ENCODE measurements at places on chromosomes 1 and 21.

DNA sequence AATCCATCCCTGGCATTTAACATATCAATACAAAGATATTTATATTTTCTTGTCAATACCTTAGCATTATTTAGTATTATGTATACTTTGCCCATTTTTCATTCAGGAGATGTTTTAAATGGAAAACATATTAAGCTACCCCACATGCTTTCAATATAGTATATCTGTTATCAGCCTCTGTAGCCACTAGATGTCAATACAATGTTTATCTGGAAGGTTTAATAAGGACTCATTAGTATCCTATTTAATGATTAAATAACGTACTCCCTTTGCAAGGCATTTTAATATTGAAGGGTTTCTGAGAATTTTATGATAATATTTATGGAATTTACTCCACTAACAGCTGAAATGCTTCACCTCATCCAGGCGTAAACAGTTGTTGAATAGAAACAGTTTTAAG, 329.5 kb upstream of the ADGRL2 start:
- no peak for DNase-seq

GRCh38 chr1:205690122-205690756, 9.9 kb upstream of the SLC45A3 start:
- DNase-seq, result no peak

GRCh38 chr1:38265293-38266196, 219.0 kb upstream of the POU3F1 start:
- DNase-seq, result no peak

DNA sequence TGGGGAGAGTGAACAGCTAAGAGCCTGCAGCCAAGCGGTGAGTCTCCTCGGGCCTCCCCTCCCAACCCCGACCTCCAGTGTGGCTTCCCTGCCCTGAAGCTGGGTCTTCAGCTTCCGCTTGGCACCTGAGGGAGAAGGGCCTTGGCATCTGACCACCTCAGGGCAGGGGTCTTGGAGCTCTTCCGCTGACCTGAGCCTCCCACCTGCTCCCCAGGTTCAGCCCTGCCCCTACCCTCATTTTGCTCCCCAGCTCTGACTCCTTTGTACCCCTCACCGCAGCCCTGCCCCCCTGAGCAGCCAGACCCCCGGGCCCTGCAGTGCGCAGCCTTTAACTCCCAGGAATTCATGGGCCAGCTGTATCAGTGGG, 4.9 kb downstream of the ADAMTSL4 start:
- no peak for DNase-seq

DNA sequence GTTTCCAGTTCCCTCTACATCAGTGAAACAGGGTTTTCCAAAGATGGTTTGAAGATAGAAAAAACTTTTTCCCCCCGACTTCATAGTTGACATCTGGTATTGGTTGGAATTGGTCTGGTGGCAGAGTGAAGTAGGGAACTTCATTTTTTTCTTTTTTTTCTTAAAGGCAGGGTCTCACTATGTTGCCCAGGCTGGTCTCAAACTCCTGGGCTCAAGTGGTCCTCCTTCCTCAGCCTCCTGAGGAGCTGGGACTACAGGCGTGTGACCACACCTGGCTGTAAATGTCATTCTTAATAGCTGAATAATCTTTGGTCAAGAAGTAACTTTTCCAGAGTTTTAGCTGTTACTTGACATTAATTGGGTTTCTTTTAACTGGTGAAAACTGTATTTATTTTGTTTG, 21.7 kb downstream of the ZBTB37 start:
- no peak for DNase-seq

- DNase-seq, result no peak
These were observed 145.1 kb upstream of the EDN2 start for GRCh38 chr1:41629571-41629970.

DNA sequence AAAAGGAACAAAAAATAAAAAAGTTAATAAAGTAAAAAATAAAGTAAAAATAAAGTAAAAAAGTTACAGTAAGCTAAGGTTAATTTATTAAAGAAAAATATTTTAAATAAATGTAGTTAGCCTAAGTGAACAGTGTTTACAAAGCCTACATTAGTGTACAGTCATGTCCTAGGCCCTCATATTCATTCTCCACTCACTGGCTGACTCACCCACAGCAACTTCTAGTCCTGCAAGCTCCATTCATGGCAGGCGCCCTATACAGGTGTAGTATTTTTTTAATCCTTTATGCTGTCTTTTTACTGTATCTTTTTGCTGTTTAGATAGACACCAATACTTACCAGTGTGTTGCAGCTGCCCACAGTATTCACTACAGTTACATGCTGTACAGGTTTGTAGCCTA, 12.4 kb downstream of the ADAR start:
- DNase-seq, result no peak

DNA sequence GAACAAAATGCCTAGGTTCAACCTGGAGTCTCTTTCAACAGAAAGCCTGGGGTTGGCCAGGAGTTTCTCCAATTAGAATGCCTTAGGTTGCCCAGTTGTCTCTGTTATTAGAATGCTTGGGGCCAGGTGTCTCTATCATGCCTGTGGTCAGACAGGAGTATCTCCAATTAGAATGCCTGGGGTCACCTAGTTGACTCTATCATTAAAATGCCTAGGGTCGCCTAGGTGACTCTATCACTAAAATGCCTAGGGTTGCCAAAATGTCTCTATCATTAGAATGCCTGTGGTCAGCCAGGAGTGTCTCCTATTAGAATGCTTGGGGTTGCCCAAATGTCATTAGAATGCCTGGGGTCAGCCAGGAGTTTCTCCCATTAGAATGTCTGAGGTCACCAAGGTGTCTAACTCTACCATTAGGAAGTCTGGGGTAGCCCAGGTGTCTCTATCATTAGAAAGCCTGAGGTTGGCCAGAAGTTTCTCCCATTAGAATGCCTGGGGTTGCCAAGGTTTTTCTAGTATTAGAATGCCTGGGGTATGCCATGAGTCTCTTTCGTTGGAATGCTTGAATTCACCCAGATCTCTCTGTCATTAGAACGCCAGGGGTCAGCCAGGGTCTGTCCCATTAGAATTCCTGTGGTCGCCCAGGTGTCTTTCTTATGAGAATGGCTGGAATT, 57.9 kb downstream of the RNF187 start:
- DNase-seq, result no peak

DNA sequence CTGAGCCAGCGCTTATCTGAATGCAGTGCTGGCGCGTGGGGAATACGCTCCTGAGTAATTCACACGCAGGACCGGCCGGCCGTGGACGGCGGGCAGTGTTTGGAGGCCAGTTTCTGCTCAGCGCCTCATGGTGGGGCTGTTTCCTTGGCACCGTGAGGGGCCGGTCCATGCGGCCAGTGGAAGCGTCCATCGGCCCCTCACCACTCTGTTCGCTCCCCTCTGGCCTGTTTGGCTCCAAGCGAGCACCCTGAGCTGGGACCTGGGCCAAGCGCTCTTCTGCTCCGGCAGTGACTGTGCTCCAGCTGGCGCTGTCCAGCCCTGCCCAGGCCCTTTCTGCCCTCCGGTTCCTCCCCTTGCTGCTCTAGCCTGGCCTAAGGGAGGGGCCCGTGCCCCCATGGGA, 16.3 kb upstream of the PLCH2 start:
- peak; percentile 38 for DNase-seq

DNA sequence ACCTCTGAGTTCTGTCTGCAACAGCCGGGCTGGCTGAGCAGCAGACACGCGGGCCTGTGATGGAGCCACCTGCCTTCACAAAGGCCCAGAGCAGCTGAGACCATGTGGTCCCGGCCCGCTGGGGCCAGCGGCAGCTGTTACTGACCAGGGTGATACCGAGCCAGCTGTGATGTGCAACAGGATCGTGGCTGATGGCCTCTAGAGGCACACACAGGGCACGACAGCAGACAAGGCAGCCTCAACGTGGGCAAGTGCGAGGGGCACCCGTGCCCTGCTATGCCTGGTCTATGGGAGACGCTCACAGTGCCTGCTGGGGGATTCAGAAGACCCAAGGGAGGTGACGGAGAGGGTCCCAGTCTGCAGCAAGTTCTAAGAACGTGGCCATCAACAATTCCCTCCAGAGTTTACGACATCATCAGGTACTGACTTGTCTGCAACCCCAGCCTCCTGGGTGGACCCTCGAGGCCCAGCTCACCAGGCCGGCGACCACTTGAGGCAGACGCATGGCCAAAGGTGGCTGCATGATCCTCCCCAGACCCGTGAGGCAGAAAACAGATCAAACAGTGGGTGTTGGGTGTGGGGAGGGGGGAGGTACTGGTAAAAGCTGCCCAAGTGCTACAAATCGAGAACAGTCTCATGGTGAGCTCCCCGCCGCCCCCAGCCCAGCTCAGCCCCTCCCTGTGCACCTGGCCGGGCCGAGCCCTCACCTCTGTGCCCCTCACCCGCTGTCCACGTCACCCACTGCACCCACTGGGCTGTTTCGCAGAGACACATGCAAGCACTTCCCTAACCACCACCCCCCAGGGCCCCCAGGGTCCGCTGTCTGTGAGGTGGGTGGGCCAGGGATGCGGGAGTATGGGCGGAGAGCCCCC, 6.0 kb downstream of the POFUT2 start:
- no peak for DNase-seq

GRCh38 chr1:116279715-116280114, 93.3 kb upstream of the ATP1A1 start:
- no peak for DNase-seq

DNA sequence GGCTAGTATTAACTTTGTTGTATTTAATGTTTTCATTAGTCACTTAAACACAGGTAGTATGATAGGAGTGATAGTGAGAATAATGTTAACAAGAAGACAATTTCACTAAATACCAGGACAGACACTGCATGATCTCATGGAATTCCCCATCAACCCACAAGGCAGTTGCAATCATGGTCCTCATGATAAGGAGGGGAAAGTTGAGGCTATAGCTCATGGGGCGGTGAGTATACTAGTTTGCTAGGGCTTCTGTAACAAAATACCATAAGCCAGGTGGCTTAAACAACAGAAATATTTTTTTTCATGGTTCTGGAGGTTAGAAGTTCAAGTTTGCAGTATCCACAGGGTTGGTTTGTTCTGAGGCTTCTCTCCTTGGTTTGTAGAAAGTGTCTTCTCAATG, 115.8 kb downstream of the DSCAM start:
- DNase-seq, result no peak

DNA sequence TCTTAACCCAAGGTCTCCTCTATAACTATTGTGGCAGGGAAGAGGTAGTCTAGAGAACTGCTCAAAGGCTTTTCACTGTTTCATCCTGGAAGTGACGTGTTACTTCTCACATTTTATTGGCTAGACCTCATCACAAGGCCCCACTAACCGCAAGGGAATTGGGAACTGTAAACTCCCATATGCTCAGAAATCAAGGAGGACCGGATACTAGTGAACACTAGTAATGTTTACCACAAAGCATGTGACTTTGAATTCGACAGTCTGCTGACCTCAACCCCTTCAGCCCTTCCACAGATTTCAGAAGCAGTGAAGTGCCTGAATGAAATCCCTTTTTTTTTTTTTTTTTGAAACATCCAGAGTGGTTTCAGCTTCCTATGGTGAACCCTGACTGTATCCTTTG, 3.4 kb upstream of the EEIG2 start:
- no peak for DNase-seq

DNA sequence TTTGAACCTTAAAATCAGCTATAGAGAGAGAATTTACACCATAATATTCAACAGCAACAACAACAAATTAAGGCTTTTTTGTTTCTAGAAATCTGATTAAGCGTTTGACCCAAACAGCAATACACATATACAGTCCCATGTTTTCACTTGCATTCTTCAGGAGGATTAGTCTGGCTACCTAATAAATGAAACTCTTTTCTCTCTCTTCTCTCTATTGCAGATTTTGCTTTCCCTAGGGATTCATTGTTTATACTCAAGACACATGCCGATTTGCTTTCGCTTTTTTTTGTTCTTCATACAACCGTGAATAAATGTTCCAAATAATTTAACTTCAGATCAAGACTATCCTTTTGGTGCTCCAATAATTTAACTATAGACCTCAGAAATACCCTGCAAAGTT, 162.4 kb upstream of the PTBP2 start:
- no peak for DNase-seq

GRCh38 chr1:1080122-1080757, 6.1 kb upstream of the RNF223 start:
- DNase-seq, result no peak

DNA sequence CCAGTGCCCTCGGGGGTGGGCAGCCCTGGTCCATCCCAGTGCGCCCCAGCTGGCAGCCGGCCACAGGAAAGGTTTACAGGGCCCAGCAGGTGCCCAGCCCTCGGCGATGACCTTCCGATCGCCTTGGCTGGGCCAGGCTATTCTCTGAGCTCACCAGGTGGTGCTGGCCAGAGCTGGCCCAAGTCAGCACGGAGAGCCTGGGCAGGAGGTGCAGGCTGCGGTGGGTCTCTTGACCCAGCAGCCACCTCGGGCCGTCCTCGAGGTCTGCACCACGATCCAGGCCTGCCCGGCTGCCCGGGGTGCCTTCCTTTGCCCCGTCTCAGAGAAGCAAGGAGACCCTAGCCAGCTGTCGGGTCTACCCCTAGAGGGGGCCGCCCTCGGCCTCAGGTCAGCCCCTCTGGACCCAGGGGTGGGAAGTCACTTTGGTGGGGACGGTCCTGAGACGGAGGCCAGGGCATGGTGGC, 370 bp downstream of the PERM1 start:
- no peak for DNase-seq

DNA sequence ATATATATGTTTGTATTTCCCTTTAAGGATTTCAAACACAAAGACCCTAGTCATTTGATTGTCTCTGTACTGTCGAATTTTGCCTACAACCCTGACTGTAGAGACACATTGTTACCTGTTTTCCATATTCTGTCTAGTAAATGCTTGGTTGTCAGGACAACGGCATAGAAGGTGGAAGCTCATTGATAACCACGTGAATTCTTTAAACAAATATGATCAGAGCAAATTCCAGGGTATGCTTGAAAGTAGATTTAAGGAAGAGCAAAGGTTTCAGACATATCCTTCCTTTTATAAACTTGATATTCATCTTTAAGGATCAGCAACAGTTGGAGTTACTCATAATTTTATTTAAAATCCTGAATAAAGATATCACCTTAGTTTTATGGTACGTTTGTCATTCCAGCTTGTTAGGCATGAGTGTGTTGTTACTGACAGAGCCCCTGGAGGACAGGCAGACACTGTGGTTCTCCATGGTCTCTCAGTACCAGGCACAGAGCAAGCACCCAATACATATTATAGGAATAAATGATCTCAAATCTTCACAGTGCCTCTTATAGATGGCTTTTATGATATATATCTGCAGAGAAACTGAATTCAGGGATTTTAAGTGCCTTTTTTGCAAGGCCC, 203.2 kb downstream of the FGGY start:
- no peak for DNase-seq

- DNase-seq, result no peak
These were observed 31.9 kb downstream of the WNT9A start for GRCh38 chr1:227915564-227916553.

- DNase-seq, result no peak
These were observed 163.3 kb downstream of the ETS2 start for GRCh38 chr21:38968887-38969543.

DNA sequence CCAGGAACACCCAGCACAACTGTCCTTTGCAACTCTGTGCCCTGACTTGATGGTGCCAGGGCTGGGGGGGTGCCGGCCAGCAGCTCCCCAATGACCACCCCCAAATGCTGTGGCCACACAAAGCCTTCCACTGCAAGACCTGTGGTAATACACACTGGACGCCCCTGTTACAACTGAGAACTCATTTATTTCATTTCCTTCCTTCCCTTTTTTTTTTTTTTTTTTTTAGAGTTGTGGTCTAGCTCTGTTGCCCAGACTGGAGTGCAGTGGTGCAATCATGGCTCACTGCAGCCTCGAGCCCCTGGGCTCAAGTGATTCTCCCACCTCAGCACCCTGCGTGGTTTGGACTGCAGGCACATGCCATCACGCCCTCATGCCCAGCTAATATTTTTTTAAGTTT, 25.2 kb downstream of the TP73 start:
- DNase-seq, result no peak

Measured in caudate nucleus (tissue), 63 donors.